ENCODE measurements at places on chromosomes 11 and 22. TPM values are rescaled to one million over a fixed set of nuclear protein-coding genes. Genes with fewer than 3 reads are reported as not detected.
A peak's percentile ranks its signal among the peaks of the same experiment; 100 is the strongest.

TESMIN gene
- 1.9 TPM for total RNA-seq

GRCh38 chr11:92440701-92441442 lies 216.3 kb downstream of the FAT3 start:
- no peak overlapping the region for H3K27ac ChIP-seq
- H3K4me1 ChIP-seq = no peaks in the 10 kb centered on the region
- DNase-seq = no peak
- H3K4me3 ChIP-seq = no peak overlapping the region

DNA sequence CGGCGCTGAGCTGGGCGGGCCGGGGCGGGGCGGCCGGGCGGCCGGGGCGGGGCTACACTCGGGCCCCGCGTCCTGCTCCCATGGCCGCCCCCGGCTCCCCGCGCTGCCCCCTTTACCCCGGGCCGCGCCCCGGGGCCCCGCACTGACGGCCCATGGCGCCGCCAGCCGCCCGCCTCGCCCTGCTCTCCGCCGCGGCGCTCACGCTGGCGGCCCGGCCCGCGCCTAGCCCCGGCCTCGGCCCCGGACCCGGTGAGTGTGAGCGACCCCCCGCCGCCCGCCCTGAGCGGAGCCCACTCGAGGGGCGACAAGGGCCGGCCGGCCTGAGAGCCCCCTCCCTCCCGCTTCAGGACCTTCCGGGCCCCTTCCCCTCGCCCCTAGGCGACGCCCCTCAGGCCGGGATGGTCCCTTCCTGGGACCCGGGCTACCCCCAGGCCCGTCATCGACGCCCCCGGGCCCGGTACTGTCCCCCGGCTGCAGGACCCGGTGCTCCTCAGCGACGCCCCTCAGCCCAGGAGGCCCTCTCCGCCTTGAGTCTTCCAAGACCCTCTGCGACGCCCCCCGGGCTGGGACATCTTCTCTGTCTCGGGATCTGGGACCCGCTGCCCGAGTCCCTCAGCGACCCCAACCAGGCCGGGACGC lies at the start of gene KREMEN1:
Gene KREMEN1, plus strand, starts transcription at position 57 of the 639 bp plus-strand sequence. Its CDS starts 96 bp downstream, at position 153.
- H3K4me1 ChIP-seq = peaks cover 27% of the 10 kb centered on the region
- DNase-seq = no peak
- peak within 1 kb of the TSS; percentile 85 for H3K4me3 ChIP-seq
- H3K27ac ChIP-seq = peak within 1 kb of the TSS; percentile 71
- H3K27me3 ChIP-seq = peaks cover 10% of the 10 kb centered on the region
- H3K36me3 ChIP-seq = no peaks in the 10 kb centered on the region

- peaks cover 33% of the 10 kb centered on the region for H3K4me1 ChIP-seq
- peaks cover 24% of the 10 kb centered on the region for H3K36me3 ChIP-seq
- no peaks in the 10 kb centered on the region for H3K27me3 ChIP-seq
- no peak overlapping the region for H3K4me3 ChIP-seq
- H3K27ac ChIP-seq = no peak overlapping the region
These were observed 66.9 kb downstream of the PRDM11 start for GRCh38 chr11:45213316-45213665.

DNA sequence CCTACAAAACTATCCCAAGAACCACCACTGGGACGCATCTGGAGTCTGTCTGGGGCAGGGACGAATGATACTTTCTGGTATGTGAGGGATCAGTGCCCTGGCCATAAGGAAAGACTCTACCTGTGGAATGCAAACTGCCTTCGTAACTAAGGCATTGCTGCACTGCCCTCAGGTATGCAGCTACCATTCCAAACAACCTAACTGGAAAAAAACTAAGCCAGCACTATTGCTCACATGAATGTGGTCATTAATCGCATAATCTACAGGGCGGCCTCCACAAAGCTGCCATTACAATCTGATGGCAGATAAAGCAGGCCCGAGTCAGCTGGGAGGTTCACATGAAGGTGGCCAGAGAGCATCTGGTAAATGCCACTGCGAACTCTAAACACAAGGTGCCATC lies 3.9 kb downstream of the PACSIN2 start:
- DNase-seq = peak; percentile 7
- H3K4me1 ChIP-seq = peaks cover 63% of the 10 kb centered on the region
- peak overlapping the region; percentile 12 for H3K27ac ChIP-seq
- no peak overlapping the region for H3K4me3 ChIP-seq

All from lower lobe of right lung (tissue), 2 donors.